Stimulated activated CD4-positive, alpha-beta T cell treated with anti-CD3 and anti-CD28 coated beads, Interleukin-1b, Interleukin-23, amount 100 ng/mL, for 1 hour (primary cell): ENCODE measurements at places on chromosomes 7 and 10.
A peak's percentile ranks its signal among the peaks of the same experiment; 100 is the strongest.

DNA sequence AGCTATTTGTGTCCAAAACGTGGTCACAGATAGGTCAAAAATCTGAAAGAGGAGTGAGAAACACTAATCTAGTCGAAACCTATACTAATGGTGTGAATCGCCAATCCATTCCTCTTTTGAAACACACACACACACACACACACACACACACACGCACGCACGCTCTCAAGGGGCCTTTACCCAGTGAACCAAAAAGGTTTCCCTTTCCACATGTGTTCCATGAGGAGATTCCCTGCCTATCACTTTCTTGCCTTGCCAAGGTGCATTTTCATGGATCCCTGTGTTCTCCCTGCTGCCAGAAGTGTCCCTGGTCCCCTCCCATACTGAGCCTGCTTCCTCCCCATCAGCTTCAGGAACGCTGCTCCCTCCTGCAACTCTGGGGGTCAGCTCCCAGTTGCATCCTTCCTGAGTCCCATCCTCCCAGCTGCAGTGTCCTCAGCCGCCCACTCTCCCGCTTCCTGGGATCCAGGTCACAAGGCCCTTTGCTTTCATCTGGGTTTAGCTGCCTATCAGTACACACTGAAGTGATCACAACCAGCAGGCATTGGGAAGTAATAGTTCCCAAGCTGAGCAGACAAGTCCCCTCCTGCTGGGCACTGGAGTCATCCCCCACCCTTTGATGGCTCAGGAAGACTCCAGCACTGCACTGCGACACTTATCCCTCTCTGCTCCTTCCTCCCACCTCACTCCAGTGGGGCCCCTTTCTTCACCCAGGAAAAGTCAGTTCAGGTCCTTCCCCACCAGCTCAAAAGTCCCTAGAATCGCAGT, 49.2 kb upstream of the KCNMA1 start:
- no peak for DNase-seq

- DNase-seq = no peak
Observed at GRCh38 chr10:130412317-130412716, 276.1 kb downstream of the GLRX3 start.

DNA sequence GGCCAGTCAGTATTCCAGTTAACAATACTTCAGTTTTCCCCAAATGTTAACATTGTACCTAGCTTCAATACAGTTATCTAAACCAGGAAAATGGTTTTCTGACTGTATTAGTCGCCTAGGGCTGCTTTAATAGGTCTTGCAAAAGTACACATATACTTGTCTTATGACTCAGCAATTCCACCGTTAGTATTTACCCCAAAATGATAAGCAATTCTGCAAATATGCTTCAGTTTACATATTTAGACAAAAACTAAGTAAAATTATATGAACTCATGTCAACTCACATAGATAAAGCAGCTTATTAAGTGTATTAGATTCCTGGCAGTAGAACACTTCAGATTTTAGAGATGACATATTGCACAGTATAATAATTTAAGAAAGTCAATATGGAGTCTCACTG, 363.3 kb downstream of the ARL4A start:
- DNase-seq = no peak

DNA sequence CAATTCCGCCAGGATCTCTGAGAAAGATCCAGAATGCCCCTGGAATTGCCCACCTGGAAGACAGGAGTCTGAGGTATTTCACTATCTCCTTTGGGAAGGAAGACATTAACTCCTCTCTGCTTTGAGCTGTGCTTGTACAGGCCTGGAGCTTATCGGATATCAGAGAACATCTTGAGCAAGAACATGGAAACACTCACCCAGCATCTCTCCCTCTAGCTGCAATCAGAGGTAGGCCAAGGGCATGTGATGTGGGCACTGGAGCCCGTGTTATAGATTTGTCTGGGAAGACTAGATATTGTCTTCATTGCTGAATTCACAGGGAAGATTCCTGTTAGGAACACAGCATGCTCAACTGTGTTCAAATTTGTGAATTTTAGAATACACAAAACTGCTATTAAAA, 233.9 kb downstream of the PHF14 start:
- no peak for DNase-seq

- DNase-seq = no peak
Observed at GRCh38 chr7:111370002-111370401, 192.3 kb downstream of the IMMP2L start.

DNA sequence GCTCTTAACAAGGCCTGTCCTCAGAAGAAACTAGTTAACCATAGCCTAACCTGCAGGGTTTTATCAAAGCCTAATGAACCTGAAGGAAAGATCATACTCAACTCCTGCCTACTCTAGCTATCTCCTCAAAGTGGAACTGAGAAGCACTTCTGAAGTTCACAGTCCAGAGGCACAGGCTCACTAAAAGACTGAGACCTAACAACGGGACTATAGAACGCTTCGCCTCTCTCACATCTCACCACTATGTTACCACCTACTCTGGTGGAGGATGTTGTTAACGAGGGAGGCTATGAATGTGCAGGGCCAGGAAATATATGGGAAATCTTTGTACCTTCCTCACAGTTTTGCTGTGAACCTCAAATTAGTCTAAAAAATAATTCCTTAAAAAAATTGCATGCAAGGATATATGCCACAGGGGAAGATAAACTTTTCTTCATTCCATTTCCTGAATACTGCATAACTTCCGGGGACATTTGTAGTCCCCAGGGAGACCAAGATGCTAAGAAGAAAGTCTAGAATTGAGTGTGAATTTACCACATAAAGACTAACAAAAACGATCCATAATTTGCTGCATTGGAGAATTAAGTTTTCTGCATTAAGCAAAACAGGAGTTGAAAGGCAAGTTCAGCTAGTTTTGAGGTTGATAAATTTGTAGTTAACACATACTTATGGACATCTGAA, 21.6 kb downstream of the LIPJ start:
- no peak for DNase-seq

DNA sequence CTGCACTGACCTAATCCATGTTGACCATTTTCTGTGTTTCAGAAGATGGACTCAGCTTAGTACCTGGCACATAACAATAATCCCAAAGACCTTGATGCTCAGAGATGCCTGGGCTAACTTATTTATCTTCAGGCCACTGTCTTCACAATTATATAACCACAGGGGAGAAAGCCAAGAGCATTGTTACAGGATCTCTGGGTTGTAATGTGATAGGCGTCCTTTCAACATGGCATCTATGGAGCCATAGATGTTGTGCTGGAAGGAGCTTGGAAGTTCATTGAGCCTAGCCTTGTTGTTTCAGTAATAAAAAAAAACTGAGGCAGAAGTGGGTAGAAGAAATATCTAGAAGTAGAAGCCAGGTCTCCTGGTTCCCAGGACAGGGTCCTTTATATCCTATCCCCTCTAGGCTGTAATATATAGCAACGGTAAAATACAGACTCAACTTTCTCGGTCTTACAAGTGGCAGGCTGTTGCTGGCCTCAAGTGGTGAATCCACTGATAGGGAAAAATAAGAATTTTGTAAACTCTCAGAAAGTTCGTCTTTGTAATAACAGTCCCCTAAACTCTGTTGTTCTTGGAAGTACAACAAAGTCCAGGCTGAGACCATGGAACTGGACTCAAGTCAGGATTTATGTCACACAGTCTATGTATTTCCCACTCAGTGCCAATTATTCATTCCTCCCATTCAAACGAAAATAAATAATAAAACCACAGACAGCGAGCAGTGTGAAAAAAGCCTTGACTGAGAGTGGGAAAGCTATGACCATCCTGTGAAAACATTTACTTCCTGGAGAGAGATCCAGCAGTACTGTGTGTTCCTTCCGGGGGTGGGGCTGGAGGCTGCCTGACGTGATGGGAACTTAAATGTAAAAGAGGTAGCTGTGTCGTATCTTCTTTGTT, 277.6 kb downstream of the REEP3 start:
- no peak for DNase-seq

DNA sequence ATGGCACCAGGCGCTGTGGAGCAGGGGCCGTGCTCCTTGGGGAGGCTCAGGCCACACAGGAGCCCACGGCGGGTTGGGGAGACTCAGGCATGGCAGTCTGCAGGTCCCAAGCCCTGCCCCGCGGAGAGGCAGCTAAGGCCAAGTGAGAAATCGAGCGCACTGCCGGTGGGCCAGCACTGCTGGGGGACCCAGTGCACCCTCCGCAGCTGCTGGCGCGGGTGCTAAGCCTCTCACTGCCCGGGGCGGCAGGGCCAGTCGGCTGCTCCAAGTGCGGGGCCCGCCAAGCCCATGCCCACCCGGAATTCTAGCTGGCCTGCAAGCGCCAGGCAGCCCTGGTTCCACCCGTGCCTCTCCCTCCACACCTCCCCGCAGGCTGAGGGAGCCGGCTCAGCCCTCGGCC, 57.1 kb downstream of the COL28A1 start:
- DNase-seq = no peak

DNA sequence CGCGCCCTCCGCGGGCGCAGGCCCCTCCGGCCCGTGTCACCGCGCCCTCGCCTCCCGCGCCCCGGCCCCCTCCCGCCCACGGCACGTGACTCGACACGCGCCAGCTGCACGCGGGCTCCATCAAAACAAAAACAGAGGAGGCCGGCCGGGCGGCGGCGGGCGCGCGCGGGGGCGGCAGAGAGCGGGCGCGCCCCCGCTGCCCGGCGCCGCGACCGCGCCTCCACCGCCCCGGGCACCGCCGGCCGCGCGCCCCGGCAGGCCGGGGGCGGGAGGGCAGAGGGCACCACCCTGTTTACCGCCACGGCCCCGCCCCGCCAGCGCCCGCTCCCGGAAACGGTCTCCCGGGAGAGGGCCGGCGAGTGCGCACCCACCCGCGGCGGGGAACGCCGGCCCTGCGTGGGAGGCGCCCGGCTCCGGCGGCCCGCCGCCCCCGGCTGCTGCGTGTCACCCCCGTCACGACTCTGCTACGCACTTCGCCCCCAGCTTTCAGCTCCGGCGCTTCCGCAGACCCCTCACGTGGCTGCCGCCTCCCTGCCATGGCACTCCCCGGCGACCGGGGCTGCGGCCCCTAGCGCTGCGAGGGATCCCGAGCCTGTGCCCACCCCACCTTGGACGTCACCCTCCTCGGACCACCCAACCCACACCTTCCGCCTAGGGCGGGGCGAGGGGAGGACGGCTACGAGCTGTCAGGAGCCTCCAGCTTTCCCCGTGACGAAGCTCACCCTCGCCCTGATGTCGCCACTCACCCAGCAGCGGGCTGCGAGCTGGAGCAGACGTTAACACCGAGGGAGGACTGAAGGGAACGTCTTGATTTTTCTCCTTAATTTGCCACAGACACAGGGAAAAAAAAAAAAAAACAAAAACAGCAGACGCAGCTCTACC, 221.6 kb upstream of the MKLN1 start:
- DNase-seq = peak; percentile 58
